ENCODE measurements at places on chromosomes 12 and 14.

DNA sequence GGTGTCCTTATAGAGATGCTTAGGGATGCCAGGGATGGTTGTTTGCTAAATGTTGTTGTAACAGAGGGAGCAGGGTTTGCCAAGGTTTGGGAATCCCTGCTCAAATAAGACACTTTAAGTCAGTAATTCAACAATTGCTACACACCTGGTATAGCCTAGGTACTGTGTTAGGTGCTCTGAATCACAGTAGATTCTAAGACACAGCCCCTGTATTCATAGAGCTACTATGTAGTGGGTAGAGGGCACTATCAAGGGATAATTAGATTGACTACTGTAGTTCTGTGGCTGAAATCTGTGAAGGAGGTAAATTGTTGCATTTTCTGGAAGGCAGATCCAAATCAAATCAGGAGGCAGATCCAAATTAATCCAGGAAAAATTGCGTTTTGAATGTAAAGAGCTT lies 149.2 kb downstream of the C12orf75 start:
- no peak for DNase-seq

- DNase-seq = no peak
Observed at GRCh38 chr12:105920161-105920684, 218.5 kb downstream of the NUAK1 start.

DNA sequence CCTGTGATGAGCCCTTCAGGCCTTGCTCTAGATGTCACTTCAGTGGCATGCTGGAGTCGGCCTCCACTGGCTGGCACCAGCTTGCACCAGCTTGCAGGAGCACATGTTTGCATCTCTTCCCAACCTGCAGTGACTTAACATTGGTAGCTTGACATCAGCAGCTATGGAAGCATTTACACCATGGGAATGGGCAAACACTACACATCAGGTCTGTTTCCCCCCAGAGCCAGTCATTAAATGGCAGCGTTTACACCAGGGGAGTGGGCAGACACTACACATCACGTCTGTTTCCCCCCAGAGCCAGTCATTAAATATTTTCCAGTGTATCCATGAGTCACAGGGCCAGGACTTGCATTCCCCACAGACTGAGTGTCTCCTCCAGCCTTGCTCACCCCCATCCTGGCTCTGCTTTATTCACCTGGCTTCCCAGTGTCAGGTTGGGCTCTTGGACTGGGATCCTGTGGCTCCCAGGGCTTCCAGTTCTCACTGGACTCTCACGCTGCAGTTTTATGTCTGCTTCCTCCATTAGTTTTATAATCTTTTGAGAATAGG lies 51.6 kb upstream of the VRK1 start:
- DNase-seq = no peak

DNA sequence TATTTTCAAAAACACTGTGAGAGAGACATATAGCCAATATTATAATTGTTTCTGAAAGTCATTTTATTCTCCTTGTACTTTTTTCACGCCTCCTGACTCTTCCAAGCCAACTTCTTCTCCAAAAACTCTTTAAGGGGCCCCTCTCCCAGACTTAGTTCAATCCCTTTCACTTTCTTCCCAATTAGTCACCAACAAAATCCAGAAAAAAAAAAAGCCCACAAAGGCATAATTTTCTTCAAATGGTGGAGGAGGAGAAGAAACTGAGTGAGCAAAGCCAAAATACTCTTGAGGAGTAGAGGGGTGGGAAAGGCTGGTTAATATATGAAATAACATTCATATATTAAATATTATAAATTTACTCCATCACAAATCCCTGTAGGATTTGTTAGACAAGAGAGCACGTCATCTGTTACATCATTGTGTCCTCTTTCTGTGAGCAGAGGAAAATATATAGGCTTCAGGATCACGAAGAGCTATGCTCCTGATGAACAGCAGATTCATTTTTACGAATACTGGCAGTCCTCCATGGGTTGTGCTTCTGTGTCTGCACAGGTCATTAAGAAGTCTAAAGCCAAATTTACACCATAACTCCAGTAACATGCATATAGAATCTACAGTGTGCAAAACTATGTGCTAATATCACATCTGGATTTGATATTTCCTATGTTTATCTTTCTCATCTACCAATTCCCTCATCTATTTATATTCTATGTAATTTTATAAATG lies 25.9 kb upstream of the NID2 start:
- no peak for DNase-seq

DNA sequence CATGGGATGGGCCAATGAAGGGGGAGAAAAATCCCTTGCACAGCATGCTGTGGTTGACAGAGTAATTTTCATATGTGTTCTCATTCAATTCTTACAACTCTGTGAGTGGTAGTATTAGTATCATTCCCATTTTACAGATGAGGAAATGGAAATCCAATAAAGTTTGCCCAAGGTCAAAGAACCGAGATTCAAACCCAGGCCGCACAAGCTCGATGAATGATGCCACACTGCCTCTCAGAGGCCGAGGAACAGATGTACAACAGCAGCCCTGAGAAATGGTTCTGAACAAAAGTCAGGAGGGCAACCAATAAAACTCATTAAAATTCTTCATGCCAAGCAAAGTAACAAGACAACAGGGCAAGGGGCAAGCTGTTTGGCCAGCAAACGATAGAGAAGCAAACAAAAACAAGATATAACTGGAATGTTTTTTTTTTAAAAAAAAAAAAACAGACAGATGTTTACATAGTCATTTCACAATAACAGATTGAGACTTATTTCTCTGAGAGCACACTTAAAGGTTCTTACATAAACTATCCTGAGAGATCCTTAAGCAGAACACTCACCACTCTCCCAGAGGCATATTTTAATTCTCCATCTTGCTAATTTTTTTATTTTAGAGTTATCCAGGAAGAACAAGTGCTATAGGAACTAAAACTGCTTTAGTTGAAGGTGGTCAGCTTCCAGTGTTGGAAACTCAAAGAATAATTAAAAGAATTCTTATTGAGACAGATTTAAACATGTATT lies 85.8 kb downstream of the EXOC5 start:
- no peak for DNase-seq

- DNase-seq = no peak
Observed at GRCh38 chr14:33657476-33657875, 293.4 kb downstream of the EGLN3 start.

- DNase-seq = no peak
Observed at GRCh38 chr12:85588221-85588620, 248.0 kb downstream of the RASSF9 start.

GRCh38 chr12:96192926-96193573 lies 1.1 kb upstream of the ELK3 start:
- DNase-seq = no peak

GRCh38 chr14:105894978-105895881 lies 368.8 kb downstream of the TMEM121 start:
- no peak for DNase-seq

GRCh38 chr14:104075530-104076151 lies 9.9 kb upstream of the ASPG start:
- no peak for DNase-seq

GRCh38 chr14:22003461-22003860 lies 329.8 kb upstream of the OR4E1 start:
- DNase-seq = no peak

DNA sequence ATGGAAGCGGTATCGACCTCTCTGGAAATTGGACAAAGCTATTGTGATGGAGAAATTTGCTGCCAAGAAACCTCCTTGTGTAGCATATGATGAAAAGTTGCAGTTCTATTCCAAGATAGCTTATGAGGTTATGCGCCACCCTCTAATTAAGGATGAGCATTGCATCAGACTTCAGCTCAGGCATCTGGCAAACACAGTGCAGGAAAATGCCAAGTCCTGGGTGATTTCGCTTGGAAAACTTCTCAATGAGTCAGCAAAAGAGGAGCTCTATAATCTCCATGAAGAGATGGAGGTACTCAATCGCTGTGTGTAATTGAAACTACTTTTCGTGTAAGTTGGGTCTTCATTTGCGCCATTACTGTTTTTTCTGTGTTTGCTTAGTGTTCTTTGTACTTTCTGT lies 51.2 kb downstream of the DNAH10 start:
- no peak for DNase-seq

DNA sequence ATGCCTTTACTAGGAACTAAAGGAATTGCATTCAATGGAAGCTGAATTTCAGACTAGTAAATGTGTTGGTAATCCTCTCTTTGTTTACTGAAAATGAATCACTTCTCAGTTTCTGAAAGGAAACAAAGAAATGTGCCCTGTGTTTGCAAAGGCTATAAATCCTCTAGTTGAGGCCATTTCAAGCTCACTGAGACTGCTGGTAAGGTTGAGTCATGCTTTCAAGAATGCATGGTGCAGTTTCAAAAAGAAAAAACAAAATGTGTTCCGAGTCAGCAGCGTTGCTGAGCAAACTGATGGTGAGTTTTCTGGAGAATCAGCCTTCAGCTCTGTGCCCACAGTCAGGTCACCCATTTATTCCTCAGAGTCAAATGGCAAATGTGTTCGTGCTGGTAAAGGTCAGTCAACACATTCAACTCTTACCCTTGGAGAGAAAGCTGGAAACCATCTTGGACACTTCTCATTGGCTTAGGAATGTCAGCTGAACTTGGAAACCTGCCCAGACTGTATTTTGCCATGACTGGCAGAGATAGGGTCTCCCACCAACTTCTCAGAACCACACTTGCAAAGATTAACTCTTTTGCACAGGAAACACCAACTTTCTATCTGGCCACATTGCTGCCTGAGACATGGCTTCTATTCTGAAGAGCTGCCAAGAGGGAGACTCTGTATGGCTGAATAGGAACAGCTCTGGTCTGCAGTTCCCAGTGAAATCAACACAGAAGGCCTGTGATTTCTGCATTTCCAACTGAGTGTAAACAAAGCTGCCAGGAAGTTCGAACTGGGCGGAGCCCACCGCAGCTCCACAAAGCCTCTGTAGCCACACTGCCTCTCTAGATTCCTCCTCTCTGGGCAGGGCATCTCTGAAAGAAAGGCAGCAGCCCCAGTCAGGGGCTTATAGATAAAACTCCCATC lies 484.4 kb downstream of the ATP23 start:
- DNase-seq = no peak

GRCh38 chr14:89842837-89843236 lies 111.7 kb downstream of the EFCAB11 start:
- no peak for DNase-seq

DNA sequence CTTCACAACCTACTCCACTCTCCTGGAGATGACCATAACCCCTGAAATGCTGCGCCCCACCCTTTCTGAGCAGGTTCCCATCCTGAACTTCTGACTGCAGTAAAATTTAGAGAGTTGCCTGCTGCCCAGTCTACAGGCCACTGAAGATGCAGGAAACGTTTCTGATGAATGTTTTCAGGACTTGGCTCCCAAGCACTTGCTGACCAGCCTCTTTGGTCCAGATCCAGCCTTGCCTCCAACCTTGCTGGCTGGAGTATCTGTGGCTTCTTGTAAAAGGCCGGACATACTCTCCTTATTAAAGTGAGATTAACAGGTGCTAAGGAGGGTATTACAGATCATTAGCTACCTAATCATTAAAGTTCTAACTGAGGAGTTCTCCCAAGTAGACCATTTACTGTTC lies 70.3 kb upstream of the STXBP6 start:
- no peak for DNase-seq
